ENCODE measurements at places on chromosomes 4 and X. TPM values are rescaled to one million over a fixed set of nuclear protein-coding genes. Genes with fewer than 3 reads are reported as not detected.

GRCh38 chr4:79181190-79181589, 144.7 kb downstream of the NAA11 start:
- no peak for DNase-seq

MND1 gene
- total RNA-seq: 2.9 TPM

- DNase-seq: no peak
Measured at GRCh38 chrX:43735534-43735933, 79.4 kb downstream of the MAOA start.

CDKL2 gene
- total RNA-seq: 0.13 TPM

- no peak for DNase-seq
Measured at GRCh38 chr4:53693408-53693807, 102.1 kb upstream of the LNX1 start.

DNA sequence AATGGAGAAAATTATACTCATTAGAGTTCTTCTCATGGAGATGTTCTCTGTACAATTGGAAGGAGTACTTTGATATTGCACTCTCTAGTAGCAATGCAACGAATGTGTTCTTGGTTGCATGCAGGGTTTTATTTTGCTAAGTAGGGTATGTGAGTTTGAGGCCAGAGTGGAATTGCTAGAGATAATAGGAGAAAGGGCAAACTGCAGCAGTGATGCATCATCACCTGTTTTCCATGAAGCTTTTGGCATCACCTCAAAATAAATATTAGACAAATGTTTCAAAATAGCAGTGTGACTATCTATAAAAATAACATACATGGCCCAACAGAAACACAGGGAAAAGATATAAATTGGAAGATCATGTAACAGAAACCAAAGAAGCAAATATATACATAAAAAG, 93.3 kb downstream of the TIGD2 start:
- no peak for DNase-seq

Measured in pulmonary artery endothelial cell (primary cell).